Epithelial cell of prostate (primary cell): ENCODE measurements at places on chromosomes 16 and 17.

DNA sequence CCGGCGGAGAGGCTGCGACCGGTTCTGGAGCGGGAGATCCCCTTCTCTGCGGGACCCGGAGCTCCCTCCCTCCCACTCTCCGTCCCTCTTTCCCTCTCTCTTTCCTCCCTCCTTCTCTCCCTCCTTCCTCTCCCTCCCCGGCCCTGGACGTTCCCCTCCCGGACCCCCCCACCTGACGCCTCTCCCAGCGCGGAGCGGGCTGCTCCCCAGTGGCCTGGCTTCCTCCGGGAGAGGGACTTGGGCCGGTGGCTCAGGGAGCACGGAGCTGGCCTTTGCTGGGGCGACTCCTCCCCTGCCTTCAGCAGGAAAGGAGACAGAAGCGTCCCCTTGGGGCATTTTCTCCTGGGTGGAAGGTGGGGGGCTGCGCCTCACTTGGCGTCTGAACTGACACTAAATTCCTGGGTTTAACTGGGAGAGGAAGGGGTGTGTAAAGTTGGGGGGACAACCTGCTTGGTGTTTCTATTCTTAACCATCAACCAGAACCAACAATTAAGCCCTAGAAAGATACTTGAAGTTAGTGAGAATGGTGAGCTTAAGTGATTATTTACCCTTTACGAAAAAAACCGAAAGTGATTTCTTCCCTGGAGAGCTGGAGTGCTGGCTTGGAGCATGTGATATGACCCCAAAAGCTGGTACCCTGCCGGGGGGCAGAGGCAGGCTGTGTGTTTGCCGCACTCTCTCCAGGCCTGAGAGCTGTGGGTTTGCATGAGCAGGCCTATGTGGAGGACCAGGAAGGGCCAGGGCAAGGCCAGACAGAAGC lies 775 bp downstream of the SPIRE2 start:
- DNase-seq, result no peak

DNA sequence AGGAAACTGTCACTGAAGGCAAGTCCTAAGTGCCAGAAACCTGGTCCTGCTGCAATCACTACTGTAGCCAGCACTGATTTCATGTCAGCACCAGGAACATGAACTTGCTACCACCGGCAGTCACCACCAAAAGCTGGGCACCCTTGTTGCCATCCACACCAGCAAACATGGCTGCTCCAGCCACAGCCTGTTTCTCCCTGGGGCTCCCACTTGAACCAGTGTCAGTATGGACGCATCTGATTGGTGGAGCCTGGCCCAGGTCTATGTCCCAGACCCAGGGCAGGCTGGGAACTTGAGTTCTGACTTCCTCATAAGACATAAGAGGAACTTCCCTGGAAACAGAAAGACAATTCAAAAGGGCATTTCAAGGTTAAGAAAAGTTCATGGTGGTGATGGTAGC lies 56.5 kb downstream of the COPRS start:
- no peak for DNase-seq

GRCh38 chr17:60730273-60730672 lies 52.6 kb downstream of the BCAS3 start:
- no peak for DNase-seq

- DNase-seq, result no peak
These were observed 155.6 kb downstream of the HS3ST2 start for GRCh38 chr16:22969567-22969966.

GRCh38 chr16:23333034-23333579 lies 31.0 kb downstream of the SCNN1B start:
- DNase-seq, result no peak

DNA sequence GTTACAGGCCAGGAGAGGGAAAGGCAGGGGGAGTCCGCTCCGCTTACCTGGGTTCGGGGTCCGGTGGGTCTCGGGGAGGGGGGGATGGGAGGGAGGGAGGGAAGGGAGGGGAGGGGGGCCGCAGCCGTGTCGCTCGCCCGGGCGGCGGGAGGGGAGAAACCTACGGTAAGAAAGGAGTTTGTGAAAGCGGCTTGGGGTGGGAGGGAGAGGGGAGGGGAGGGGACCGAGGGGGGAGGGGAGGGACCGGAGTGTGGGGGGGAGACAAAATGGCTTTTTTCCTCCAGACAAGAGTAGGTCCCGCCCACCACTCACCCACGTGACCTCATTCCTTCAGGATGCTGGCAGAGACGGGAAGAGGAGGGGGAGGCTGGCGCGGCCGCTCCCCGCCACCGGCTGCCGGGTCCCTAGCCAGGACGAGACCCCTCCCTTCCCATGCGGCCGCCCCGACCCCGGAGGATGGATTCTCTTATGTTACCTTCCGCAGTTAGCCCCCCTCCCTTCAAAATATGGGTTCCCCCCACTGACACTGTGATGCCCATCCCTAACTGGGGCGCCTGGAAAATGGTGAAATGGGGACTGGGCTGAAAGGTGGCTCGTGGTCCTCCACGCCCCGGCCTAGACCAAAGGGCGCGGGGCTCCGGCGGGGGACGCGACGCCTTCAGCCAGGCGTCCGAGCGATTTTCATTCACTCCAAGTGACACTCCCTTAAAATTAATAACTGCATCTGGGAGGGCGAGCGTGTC lies at the start of gene PCGF2:
TSS of gene PCGF2 (minus strand) at position 188 of the 743 bp plus-strand sequence. CDS start 7,934 bp downstream, outside the sequence.
- DNase-seq, result no peak

DNA sequence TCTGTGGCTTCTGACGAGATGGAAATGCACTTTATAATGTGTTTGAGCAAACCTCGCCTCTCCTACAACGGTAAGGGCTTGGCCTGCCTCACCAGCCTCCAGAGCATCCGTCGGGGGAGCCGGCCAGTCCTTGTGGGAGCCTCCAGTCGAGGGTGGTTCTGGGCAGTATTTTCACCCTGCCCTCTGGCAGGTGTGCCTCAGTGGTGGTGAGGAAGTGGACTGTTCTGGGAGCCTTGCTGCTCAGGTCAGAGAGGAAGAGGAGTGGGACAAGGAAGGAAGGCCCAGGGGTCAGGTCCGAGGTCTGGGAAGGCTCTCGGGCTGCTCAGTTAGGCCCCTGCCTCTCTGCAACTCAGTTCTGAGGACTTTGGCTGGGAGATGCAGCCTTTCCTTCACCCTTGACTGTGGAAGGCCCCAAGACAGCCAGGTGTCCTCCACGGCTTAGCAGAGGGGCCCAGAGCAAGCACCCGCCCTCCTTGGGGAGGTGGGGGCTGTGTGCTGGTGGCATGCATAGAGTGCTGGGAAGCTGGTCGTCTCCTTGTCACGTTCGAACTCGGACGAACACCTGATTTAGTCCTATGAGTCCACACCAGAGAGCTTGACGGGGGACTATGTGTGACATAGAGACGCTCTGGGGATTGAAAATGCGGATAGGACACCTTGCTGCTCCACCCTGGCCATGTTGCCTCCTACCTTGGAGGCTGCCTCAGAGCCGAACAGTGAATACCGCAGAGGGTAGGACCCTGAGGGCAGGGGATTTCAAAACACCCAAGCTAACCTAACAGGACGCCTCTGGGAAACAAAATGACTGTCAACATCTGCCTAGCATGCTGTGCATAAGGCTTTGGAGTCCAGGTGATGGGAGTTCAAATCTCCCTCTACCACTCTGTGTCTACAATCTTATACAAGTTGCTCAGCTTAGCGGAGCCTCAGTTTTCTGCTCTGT lies 22.7 kb downstream of the LDHD start:
- no peak for DNase-seq

- no peak for DNase-seq
These were observed 1.9 kb downstream of the CDK5R1 start for GRCh38 chr17:32488604-32489180.

GRCh38 chr17:72270273-72270924 lies 149.6 kb downstream of the SOX9 start:
- DNase-seq, result peak; percentile 67

- no peak for DNase-seq
These were observed 9.0 kb downstream of the C17orf99 start for GRCh38 chr17:78154903-78155811.

GRCh38 chr17:59746849-59747445 lies 39.5 kb downstream of the VMP1 start:
- no peak for DNase-seq

GRCh38 chr16:85819245-85819644 lies 19.8 kb downstream of the COX4I1 start:
- no peak for DNase-seq

DNA sequence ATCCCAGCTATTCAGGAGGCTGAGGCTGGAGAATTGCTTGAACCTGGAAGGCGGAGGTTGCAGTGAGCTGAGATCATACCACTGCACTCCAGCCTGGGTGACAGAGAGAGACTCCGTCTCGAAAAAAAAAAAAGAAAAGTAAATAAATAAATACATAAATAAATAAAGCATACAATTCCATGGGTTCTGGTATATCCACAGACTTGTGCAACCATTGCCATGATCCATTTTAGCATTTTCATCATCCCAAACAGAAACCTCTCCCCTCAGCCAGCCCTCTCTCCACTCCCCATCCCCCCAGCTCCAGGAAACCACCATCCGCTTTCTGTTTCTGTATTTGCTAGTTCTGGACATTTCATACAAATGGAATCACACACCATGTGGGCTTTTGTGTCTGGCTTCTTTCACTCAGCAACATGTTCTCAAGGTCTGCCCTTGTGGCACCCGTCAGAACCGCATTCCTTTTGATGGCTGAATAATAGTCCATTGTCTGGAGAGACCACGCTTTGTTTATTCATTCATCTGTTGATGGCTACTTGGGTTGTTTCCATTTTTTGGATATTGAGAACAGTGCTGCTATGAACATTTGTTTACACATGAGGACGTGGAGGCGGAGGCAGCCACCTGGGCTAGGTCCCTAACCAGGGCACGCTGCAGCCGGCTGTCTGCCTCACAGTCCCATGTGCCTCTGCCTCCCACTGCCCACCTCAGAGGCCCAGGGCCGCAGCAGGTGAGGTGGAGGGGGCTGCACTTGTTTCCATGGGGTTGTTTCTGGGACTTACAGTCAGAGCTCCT lies 76.2 kb downstream of the NT5M start:
- DNase-seq, result no peak

DNA sequence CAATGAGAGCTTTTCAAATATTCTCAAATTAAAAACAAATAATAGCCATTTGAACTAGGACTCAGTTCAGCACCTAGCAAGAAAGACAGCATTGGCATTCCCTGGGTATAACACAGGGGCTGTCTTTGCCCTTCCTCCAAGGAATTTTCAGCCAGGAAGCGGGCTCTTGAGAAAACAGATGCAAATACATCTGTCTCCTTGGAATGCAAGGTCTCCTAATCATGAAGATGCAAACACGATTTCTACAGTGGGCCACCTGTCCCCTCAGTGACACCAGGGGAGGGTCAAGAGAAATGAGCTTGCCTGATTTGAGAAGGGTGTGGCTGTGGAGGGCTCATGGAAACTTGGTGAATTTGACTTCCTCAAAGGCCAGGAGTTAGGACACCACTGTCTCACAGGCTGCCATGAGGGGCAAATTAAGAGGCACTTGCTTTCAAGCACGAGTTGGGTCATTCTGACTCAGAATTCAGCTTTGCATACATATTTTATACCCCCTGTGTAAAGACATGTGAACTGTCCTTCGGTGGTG lies 24.5 kb upstream of the SUPT4H1 start:
- no peak for DNase-seq

DNA sequence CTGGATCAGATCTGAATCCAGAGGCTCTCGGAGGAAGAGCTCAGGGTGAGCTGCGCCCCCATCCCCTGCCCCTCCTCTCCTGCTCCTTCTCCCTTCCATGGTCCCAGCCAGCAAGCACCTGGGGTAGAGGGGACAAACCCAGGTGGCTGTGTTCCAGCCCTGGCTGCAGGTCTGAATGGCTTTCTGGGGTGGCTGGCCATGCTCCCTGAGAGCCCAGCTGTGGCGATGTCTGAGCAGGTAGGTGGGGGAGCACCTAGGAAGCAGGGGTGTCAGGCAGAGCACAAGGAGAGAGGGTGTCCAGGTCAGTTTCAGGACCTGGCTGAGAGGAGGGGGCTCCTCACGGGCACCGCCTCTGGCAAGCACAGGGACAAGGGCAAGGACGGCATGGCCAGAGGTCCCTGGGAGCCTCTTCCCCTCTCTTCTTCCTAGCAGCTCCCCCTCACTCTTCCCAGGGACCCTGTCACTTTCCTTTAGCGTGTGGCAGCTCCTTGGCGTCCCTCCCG lies 310.0 kb downstream of the SEC14L1 start:
- no peak for DNase-seq

DNA sequence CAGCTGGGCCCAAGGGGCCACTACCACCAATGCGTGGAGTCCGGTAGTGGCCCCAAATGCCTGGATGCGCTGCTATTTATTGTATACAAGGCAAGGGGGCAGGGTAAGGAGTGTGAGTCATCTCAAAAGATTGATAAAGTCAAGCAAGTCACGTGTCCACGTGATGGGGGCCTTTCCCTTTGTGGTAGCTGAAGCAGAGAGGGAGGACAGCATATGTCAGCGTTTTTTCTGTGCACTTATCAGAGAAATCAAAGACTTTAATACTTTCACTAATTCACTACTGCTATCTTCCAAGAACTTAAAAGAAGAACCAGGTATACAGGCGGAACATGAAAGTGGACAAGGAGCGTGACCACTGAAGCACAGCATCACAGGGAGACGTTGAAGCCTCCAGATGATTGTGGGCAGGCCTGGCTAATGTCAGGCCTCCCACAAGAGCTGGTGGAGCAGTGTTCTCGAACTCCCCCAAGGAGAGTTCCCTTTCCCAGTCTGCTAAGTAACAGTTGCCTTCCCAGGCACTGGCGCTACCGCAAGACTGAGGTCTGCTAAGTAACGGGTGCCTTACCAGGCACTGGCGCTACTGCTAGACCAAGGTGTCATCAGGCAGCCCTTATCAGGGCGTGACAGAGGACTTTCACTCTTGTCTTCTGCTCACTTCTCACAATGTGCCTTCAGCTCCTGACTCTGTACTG lies 10.8 kb upstream of the ASB16 start:
- no peak for DNase-seq

DNA sequence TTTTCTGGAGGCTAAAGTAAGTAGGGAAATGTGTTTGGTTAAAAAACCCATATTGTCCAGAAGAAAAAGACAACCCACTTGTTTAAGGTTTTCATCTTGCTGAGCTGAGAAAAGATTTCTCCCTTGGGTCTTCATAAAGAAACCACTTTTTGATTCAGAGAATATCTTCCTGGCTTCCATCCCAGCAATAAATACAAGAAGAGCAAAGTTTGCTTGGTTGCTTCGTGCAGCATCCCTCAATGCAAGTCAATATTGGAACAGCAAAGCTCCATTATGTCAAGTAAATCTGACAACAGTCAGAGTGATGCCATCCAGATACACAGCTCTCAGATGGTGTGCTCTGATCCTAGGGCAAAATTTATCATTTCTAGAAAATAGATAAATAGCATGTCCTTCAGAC lies 118.9 kb upstream of the PIRT start:
- DNase-seq, result no peak

DNA sequence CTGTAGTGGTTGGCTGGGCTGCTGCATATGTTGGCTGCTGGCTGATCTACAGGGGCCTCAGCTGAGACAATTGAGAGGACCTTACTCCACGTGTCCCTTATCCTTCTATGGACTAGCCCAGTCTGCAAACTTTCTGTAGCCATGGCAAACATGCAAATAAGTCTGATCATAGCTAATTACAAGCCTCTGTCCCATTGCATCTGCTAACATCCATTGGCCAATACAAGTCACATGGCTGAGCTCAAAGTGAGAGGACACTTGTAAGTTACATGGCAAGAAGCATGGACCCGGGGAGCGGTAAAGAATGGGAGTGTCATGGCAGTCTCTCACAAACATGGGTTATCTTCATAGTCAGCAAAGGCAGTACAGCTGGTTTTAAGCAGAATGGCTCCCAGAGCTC lies 11.6 kb upstream of the IL4R start:
- DNase-seq, result no peak
